ENCODE measurements at places on chromosomes 6 and 20. TPM values are rescaled to one million over a fixed set of nuclear protein-coding genes. Genes with fewer than 3 reads are reported as not detected.

- DNase-seq: no peak
Measured at GRCh38 chr6:28134015-28134414, 7.7 kb upstream of the ZKSCAN8 start.

- DNase-seq: no peak
Measured at GRCh38 chr6:72626126-72626525, 4.3 kb downstream of the KCNQ5 start.

The RUNX2 gene
- 0.54 TPM for total RNA-seq

DNA sequence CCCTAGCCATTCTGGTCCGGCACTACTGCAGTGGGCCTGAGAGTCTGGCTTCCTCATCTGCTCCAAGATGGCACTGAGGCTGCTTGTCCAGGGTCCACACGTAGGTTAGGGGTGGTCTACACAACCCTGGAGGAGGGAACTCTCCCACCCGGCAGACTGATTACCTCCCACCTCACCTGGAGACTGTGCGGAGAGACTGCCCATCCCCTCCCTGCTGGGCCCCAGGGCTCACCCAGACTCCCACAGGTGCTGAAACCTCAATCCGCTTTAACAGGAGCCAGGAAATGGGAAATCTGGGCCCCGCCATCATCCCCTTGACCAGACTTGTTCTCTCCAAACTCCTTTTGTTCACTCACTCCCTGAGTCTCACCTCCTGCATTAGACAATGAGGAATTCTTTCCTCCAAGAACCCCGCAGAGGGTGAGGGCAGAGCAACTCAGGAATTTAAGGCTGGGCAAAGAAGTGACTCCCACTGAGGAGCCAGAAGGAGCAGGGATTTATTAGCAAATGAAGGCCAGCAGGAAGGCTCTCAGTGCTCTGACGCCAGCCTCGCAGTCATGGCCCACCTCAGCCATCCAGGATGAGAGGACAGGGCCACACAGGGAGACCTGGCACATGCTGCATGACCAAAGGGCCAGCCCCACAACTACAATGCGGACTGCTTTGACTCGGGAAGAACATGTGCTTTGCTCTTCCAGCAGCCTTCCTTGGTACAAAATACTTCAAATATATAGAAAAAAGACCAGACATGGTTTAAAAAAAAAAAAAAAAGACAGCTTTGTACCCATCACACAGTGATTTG lies 53.0 kb downstream of the CDK5RAP1 start:
- DNase-seq: peak; percentile 28

The PPIL1 gene
- total RNA-seq: 29.9 TPM

DNA sequence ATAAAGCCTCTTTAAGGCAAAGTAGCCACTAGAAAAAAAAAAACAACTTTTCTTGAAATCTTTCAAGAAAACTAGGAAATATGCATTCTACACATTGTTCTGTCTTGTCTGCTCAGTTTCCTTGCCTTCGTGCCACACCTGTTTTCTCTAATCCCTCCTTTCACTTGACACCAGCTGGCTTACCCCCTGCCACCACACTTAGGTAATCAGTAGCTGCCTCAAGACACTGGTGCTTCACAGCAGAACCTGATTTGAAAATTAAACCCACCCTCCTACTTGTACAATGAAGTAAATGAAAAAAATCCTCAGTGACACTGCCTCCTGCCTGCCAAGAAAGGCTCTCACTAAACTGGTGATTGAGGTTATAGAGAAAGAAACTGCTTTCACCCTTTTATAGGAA lies 45.8 kb upstream of the SCML4 start:
- DNase-seq: no peak

DNA sequence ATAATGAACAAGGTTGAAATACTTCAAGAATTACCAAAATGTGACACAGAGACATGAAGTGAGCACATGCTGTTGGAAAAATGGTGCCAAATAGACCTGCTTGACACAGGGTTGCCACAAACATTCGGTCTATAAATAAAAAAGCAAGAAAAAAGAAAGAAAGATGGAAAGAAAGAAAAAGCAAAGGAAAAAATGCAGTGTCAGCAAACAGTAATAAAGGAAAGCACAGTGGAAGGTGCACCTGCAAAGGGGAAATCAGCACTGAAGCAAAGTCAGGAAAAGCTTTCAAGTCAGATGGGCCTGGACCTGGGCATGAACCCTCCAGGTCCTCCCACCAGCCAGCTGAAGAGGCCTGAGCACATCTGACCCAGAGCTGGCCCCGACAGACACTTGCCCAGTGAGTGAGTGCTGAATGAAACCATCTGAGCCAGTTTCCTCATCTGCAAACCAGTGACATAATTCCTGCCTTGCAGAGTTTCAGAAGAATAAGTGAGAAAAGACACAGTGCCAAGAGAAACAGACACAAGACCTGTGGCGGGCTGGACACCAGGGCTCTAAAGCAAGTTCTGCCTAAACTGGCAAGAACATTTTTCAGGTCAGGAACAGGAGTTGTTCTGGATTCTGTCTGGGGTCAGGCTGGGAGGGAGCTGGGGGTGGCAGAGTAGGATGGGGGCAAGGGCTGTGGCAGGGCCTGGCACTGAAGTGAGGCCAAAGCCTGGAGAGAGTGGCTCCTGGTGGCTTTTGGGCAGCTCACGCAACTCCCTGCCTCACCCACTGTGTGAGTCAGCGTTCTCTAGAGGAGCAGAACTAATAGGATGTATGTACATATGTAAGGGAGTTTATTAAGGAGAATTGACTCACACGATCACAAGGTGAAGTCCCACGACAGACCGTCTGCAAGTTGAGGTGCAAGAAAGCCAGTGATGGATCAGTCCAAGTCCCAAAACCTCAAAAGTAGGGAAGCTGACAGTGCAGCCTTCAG lies 23.9 kb upstream of the MICB start:
- no peak for DNase-seq

The CASS4 gene
- 1.1 TPM for total RNA-seq

- DNase-seq: no peak
Measured at GRCh38 chr6:152736687-152737273, 13.8 kb upstream of the VIP start.

DNA sequence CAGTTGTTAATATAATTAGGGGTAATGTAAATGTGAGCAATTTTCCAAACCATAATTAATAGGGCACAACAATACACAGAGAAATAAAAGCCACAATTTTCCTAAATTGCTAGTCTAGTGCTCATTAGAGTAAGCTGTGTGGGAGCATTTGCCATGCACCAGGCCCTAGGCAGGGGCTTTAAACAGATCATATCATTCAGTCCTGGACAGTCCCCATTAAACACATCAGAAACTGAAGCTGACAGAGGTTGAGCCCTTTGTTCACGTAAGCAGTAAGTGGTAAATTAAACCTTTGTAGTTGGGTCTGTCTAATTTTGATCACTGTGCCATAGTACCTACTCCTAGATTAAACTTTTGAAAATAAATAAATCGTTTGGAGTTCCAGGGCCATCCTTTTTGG lies 931.1 kb downstream of the C6orf118 start:
- DNase-seq: no peak

DNA sequence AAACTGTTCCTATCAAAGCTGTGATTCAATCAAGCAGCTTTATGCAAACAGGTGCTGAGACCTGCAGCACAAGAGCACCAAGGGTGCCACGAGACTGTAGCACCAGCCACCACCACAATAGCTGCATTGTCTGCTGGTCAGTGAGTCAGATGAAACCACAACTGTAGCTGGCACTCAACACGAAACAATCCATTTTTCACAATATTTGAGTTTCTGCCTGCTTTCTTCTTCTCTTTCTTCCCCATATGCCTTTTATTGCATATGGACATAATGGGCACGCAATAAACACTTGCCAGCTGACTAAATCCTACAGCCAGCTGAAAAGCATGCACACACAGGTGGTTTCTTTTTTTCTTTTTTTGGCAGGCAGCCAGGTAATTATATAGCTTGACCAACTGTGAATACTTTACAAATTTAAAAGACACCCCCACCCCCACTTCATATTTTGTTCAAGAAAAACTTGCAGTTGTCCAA lies 16.6 kb downstream of the SLC2A12 start:
- DNase-seq: no peak

DNA sequence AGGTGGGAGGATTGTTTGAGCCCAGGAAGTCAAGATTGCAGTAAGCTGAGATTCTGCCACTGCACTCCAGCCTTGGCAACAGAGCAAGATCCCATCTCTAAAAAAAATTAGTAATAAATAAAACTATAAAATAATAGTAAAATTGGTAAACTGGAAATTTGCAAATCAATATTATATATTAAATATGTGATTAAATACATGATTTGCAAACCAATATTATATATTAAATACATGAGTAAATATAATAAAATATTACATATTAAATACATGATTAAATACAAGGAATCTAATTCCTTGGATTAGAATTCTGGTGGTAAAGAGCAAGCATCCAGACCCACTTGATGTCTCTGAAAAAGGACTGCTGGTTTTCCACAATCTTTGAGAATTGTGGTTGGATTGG lies 35.8 kb downstream of the FUT9 start:
- DNase-seq: no peak

- no peak for DNase-seq
Measured at GRCh38 chr20:20694591-20694990, 17.9 kb downstream of the RALGAPA2 start.

The CST2 gene
- total RNA-seq: not detected
